ENCODE measurements at places on chromosomes 7 and 10.

DNA sequence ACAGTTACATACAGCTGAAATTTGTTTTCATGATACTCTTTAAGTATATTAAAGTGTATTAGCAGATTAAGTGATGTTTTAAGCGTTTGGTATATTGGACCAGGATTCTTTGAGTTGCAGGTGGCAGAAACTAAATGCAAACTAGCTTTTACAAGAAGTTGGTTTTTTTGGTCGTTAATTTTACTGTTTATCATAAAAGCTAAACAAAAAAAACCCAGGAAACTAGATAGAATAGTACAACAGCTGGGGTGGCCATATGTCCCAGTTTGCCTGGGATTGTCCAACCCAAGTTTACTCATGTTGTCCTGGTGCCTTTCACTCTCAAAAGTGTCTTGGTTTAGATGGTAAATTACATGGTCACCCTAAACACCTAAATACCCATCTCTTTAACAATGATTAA lies 108.7 kb downstream of the PHTF2 start:
- no peak for DNase-seq

GRCh38 chr7:2771274-2771731 lies 72.8 kb downstream of the GNA12 start:
- DNase-seq = no peak

GRCh38 chr10:98306501-98306900 lies 38.5 kb upstream of the LOXL4 start:
- no peak for DNase-seq

- peak; percentile 66 for DNase-seq
Measured at GRCh38 chr7:2894118-2894940, 50.2 kb upstream of the GNA12 start.

DNA sequence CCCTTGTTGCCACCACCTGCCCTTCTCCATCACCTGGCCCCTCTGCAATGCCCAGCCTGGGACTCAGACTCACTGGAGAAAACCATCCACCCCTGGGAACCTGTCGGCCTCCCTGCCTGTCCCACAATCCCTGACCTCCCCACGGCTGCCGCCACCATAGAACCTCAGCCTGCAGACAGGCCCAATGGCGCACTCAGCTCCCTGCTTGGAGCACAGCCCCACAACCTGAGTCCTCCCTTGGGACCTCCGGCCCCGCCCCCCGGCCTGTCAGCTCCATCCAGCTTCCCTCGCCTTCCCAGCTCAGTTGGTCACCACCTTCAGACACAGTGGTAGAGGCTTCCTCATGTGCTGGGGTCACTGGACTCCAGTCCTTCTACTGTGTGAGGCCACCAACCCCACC lies 41.1 kb downstream of the PARP12 start:
- DNase-seq = no peak

GRCh38 chr10:108783897-108784296 lies 1139.4 kb downstream of the XPNPEP1 start:
- no peak for DNase-seq

DNA sequence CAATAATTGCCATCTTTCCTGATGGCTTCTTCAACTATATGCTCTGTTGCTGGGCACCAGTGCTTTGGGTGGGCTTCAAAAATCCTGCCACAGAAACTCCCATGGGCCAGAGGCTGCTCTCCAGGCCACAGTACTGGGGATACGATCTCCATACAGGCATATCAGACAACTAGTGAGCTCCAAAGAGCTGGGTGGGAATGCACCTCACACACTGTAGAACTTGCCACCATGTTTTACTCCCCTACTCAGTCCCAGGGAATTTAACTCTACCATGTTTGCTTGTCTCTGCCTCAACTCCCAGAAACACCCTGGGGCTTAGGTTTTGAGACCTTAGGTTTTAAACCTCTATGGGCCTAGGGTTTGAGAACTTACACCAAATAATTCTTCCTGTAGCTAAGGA lies 20.5 kb upstream of the TRUB1 start:
- no peak for DNase-seq

GRCh38 chr7:142375710-142376313 lies 118.0 kb upstream of the PRSS58 start:
- DNase-seq = no peak

DNA sequence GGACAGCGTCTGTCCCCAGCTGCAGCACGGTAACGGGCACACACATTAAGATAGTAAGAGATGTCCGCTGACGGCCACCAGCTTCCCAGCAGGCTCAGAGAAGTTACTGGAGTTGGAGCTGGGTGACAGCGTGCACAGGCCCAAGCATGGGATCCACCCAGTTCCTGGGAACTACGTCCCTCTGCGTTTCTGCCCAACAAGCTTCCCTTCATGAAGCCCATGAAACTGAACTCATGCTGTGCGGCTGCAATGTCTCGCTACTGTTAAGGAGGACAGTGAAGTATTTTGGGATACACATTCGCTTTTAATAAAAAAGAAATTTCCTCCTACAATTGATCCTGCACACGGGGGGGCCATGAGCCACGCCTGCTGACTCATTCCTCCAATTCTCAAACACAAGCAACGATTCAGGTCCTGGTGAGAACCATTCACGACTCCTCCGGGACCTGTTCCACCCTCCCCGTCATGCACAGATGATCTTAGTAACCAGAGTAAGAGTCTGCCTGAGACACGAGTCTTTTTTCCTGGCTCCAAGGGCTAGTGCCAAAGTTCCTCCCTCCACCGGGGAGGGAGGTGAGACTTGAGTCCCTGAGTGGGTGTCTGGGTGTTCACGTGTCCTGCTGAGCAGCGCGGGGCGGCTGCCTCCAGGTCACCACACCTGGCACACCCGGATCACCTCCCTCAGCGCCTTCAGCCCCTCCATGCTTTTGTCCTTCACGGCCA lies 2.6 kb downstream of the PSMG3 start:
- no peak for DNase-seq

DNA sequence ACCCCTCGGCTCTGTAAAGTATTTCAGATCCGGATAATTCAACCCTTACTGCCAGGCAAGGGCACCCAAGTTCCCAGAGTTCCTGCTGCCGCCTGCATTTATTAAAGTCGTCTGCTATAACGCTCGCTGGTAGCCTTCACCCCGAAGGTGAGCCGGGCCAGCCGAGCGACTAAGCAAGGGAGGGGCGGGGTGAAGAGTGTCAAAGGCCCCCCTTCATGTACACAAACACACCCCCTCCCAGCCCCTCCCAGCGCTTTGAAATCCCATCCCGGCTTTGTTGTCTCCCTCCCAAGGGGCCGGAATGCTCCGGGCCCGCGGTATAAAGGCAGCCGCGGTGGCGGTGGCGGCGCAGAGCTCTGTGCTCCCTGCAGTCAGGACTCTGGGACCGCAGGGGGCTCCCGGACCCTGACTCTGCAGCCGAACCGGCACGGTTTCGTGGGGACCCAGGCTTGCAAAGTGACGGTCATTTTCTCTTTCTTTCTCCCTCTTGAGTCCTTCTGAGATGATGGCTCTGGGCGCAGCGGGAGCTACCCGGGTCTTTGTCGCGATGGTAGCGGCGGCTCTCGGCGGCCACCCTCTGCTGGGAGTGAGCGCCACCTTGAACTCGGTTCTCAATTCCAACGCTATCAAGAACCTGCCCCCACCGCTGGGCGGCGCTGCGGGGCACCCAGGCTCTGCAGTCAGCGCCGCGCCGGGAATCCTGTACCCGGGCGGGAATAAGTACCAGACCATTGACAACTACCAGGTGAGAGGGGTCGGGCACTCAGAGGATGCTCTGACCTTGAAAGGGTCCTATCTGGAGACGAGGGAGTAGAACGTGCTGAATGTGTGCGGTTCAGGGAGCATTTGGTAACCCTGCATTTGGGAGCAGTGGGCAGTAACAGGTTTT lies at the start of gene DKK1:
DKK1 (plus strand) TSS at position 349 of the 889 bp plus-strand sequence; CDS start at position 503, 154 bp downstream.
- peak; percentile 30 for DNase-seq

DNA sequence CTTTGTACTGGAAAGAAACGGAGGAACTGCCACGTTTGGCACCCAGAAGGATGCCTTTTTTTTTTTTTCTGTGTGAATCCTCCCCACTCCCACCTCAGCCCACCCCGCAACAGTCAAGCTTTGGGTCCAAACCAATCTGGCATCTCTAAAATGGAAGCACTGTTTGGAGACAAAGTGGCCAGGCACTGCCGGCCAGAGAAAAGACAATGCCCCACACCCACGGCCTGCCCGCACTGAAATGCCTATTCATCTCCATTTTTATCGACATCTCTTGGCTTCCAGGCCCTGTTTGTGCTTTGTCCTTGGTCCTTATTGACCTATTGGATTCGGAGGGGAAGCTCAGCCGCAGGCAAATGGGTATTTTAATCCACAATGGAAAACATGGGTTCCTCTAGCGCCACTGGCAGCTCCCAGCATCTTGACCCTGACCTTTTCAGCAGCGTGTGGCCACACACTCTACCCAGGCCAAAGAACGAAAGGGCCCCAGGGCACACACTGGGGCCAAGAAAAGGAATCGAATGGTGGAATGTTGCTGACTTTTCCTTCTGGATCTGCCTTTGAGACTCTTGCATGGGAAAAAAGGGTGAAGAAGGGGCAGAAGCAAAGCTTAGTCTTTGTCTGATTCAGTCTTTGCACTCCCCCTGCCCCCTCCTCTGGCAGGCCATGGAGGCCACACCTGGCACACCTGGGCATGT lies 162.6 kb upstream of the CDCA7L start:
- no peak for DNase-seq

GRCh38 chr7:107615910-107616680 lies 36.0 kb downstream of the BCAP29 start:
- DNase-seq = no peak

GRCh38 chr10:43227911-43228782 lies 38.7 kb downstream of the RASGEF1A start:
- no peak for DNase-seq

- DNase-seq = no peak
Measured at GRCh38 chr7:43394441-43395130, 188.3 kb upstream of the STK17A start.

GRCh38 chr7:144026203-144026883 lies 22.4 kb upstream of the OR2A5 start:
- DNase-seq = no peak

GRCh38 chr7:31104361-31105255 lies 52.5 kb downstream of the ADCYAP1R1 start:
- DNase-seq = no peak

GRCh38 chr10:97849687-97850402 lies at the start of gene GOLGA7B:
GOLGA7B (plus strand) TSS chr10:97849843; CDS start chr10:97850304, 461 bp downstream.
- DNase-seq = peak; percentile 50
